RCC 7860 (cell line): ENCODE measurements at places on chromosomes 12 and 14.

- DNase-seq, result no peak
These were observed 186.4 kb downstream of the MSRB3 start for GRCh38 chr12:65464930-65465329.

DNA sequence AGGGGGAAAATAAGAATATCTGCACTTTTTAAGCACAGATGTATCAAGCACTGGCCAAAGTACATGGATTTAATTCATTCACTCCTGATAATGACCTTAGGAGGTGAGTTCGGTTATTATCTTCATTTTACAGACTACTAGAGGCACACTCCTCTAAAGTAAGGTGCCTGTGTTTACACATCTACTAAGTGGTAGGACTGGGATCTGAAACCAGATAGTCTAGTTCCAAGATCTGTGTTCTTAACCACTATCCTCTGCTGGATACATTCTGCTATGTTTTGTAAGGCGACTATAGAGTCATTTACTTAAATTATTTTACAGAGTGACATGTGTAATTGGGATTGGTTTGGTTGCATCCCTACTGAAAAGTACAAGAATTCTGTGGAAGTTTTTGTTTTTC is 175.3 kb downstream of the ESR2 start:
- DNase-seq, result no peak

DNA sequence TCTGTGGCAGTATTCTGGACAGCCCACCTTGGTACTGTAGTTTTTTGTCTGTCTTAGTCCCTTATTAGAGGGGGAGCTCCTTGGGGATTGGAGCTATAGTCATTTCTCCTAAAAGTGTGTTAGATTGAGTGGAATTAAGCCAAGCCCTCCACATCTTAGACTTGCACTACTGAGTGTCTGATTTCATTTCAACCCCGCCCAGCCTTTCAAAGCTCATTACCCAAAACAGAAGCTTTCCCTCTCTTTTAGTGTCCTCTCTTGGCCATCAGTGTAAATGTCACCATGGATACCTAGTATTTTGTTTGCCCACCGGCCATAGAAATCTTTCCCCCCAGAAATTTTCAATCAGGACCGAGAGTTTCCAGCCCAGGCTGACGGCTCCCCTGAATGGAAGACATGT is 74.5 kb downstream of the LRRC74A start:
- DNase-seq, result no peak

- peak; percentile 54 for DNase-seq
These were observed 627.0 kb upstream of the FBXO33 start for GRCh38 chr14:40058901-40059897.

DNA sequence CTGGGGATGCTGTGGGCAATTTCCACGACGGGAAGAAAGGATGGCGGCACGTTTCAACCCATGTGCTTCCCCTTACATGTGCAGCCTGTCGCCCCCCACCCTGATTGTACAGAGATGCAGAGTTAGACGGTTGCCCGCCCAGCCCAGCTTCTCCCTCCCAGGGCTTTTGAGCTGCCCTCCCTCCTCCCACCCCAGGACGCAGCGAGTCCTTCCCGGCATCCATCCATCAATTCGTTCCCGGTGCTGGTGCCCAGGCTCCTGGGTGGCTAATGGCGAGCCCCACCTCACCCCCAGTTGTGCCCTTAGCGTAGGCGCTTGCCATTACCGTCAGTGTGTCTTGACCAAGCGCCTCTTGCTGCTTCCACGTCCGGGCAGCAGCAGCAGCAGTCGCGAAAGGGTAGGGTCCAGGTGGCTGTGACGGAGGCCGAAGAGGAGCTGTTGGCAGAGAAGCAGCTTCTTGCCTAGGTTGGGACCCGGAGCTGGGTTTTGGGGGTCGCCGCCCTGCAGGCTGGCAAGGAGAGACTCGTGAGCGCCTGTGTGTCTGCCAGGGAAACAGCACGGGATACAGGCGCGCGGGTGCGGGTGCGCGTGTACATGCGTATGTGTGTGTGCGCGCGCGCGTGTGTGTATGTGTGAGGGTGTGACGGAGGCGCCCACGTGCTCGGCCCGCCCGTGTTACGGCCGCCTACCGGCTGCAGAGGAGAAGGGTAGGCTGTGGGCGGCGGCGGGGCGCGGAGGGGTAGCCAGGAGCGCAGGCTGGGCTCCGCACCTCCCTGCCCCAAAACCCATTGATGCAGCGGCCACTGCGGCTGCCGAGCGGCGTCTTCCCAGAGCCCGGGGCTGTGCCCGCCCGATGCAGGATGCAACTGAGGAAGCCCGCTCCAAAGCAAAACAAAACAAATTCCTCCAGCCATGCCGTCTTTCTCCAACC is at the start of gene SLC6A15:
Gene SLC6A15 (minus strand): TSS at position 602 of the 931 bp plus-strand sequence. CDS start 20,679 bp downstream, outside the sequence.
- no peak for DNase-seq

DNA sequence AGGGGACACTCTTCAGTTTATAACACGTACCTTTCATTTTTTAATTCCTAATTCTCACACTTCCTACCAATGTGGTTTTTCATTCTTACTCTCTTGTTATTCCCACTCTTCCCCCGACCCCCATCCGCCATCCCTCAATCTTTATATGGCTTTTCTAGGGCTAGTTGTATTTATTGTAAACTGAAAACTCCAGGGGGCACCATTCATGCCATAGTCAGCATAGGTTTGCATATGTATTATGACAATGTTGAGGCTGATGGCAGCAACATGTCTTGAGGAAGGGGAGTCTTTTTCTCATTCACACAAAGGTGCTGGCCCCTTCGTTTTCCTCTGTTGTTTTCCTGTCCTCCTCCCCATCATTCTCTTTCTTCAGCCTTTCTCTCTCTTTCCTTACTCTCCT is 27.7 kb upstream of the LTA4H start:
- DNase-seq, result peak; percentile 11

DNA sequence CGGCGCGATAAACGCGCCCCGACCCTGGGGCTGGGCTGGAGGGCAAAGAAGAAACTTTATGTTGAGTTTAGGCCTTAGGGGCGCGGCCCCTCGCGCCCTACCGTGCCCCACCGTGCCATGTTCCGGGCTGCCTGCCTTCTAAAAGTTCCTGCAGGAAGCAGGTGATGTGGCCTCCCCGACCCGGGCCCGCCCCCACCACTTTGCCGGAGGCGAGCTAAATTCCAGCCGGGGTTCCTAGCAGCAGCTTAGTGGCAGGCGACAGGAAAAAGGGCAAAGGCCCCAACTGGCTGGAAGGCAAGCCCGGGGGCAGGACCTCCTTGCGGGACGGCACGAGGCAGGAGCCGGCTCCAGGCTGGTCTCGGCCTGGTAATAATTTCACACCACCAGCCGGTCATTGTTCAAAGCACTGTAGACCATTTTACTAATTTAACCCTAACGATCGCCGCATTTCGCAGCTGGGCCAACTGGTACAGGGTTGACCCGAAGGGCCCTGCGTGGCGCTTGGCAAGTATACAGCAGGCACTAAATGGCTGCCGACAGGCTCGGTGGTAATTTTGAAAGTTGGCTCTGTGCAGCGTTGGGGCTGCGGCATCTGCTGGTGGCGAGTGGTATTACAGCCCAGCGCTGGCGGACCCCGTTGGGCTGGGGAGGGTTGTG is 895 bp upstream of the CCDC88C start:
- DNase-seq, result no peak

GRCh38 chr12:62693376-62694050 is 226.9 kb downstream of the MON2 start:
- DNase-seq, result no peak

GRCh38 chr12:42450248-42450647 is 124.3 kb downstream of the PPHLN1 start:
- DNase-seq, result peak; percentile 53

- no peak for DNase-seq
These were observed 89.3 kb upstream of the MED13L start for GRCh38 chr12:116366824-116367223.

GRCh38 chr14:68947802-68948201 is 31.3 kb downstream of the ACTN1 start:
- DNase-seq, result no peak

DNA sequence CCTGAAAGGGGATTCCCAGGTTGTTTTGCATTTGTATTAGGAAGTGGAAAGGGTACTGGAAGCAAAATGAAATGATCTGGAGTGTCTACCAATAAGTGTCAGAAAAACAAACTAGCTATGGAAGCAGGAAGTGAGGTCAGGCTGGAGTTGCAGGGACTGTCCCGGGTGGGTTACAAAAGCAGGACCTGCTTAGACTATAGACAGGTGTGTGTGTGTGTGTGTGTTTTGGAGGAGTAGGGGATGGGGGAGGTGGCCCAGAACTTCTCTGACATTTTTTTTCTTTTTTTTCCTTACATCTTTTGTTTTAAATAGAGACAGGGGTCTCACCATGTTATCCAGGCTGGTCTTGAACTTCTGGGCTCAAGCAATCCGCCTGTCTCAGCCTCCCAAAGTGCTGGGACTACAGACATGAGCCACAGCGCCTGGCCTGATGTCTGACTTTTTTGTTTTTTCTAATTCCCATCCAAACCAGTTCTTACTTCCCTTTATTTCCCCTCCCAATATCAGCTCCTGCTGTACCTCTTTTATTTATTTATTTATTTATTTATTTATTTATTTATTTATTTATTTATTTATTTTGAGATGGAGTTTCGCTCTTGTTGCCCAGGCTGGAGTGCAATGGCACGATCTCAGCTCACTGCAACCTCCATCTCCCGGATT is 512 bp upstream of the RND1 start:
- DNase-seq, result no peak

DNA sequence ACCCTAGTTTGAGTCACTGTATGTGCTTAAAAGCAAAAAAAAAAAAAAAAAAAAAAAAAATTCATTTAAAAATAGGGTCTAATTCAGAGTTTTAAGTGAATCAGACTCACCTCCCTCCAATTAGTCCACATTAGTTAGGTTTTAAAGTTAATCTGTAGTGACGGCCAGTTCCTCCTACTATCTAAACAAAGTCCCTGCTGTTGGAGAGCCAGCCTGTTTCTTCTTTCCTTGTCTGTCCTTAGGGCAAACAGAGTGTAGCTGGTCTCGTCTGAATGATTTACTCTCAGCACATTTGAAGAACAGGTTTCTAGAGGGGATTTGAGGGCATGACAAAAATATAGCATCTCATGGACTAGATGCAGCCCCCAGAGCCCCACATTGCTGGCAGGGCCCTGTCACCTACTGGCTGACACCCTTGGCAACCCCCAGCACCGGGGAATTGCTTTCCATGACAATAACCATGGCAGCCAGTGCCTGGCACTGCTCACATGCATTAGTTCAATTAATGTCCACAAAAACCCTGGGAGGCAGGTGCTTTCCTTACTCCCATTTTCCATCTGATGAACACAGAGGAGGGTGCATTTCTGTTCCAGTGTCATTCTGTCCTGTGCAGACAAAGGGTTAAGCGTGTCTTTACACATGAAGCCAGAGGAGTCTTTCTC is 138.3 kb downstream of the PLXNC1 start:
- no peak for DNase-seq

DNA sequence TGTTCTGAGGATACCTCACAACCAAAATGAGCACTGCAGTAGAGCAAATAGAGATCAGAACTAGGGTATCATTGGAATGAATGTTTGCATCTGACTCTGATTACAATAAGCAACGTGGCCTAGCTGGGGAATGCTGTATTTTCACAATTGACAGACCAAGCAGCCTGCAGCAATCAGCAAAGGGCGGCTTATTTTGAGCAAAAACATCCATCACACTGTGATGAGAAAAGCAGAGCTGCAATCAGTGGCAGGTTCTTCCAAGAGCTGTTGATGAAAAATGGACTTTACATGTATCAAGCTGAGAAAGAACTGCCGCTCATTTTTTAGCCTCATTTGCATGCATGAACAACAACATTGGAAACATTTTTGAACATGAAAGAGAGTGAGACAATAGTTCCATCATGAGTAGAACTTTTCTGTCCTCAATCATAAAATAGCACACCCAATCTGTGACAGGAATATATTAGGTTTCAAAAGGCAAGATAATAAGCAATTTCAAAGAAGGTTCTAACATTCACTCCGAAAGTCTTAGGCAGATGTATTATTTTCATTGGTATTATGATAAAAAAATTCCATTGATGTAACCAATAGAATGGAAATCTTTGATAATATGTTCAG is 249.7 kb upstream of the FBXO33 start:
- DNase-seq, result no peak

DNA sequence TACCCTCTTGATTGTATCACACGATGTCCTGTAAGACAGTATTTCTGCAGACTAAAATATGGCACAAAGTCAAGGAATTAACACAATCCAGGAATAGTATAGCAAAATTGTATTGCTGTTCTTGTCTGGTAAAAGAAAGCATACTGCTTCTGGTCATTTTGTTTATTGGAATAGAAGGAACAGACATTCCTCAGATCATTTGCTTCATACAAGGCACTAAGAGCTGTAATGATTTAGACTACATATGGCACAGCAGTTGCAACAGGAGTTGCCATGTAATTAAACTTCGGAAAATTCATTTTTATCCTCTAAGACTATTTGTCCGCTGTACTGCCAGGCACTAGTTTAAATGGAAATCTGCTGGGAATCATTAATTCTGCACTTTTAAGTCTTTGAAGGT is 7.6 kb upstream of the KERA start:
- no peak for DNase-seq

DNA sequence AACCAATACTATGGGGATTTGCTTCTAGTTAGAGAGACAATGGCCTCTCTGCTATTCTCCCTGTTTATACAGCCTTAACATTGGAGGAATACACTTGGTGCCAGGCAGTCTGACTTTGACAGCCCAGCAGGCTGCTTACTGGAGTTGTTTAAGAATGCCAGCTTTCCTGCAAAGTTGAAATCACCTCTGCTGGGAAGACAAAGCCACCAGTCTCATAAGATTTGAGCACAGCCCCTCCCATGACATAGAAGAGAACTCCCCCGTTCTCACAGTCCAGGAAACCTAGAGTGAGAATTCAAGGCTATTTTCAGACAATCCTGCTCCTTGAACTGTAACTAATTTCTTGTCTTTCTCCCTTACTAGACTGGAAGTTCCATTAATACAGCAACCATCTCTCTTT is 21.1 kb upstream of the CATSPERB start:
- no peak for DNase-seq

DNA sequence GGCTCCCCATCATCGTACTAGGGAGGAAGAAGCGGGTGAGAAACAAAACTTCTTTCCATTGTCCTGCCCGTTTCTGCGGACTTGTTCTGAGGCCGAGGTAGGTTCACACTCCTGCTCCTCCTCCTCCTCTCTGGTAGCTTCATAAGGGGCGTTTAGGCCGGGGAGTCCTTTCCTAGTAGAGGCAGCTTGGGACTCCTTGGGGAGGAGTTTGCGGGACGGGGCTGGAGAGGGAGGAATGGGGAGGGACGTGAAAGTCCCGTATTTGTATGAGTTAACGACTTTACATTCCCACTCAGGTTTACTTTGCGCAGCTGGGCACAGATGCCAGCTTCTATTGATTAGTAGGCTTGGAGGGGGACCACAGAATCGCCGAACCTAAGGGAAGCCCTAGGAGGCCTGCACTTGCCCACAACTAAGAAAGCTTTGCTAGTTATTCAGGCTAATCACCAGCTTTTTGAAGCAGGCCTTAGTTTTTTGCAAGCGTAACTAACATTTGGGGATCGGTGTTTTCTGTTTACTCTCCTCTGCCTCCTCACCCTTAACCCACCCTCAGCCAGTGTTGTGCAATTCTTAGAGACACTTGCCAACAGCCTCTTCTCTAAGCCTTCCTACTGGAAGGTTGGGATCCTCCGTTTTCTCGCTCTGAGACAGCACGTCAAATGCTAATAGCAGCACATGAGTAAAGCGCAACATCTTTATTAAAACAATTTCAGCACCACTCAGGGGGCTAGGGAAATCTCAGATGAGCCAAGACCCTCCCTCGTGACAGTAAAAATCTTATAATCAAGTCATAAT is 499 bp downstream of the RNASE4 start:
- DNase-seq, result peak; percentile 10

- no peak for DNase-seq
These were observed 209.6 kb downstream of the ADGRD1 start for GRCh38 chr12:131163189-131163738.

- DNase-seq, result no peak
These were observed 2.8 kb downstream of the DIO2 start for GRCh38 chr14:80208461-80208860.
